NCI-H526 (cell line): ENCODE measurements at places on chromosomes 5 and 9.

- DNase-seq = no peak
Measured at GRCh38 chr5:14250748-14251701, 107.9 kb downstream of the TRIO start.

DNA sequence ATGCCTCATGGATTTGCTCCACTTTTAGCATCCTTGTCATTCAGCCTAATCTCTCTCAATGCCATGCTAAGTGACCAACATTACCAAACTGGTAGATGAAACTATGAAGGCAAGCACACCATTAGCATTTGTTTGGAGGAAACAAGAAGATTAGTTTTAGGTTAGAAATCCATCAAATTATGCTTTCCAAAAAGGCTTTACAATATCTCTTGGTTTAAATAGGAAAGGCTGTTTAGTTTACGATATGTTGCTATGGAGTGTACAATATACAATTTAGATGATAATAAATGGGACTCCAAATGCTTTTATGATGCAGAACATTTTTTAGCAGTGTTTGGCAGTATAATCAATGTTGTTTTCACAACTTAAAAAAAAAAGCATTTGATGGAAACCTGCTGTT is 47.8 kb upstream of the CTXN3 start:
- no peak for DNase-seq

- DNase-seq = no peak
Measured at GRCh38 chr5:130171699-130172098, 267.4 kb downstream of the CHSY3 start.

GRCh38 chr5:172545291-172545801 is 91.0 kb upstream of the SH3PXD2B start:
- no peak for DNase-seq

- no peak for DNase-seq
Measured at GRCh38 chr9:131334629-131335367, 45.3 kb downstream of the PLPP7 start.

- no peak for DNase-seq
Measured at GRCh38 chr5:26034813-26035212, 1003.6 kb downstream of the CDH9 start.

GRCh38 chr5:178624631-178625546 is 2.0 kb downstream of the CLK4 start:
- peak; percentile 1 for DNase-seq

- no peak for DNase-seq
Measured at GRCh38 chr5:14319102-14319501, 176.0 kb downstream of the TRIO start.

- DNase-seq = no peak
Measured at GRCh38 chr5:147998704-147999103, 65.1 kb upstream of the SPINK5 start.

DNA sequence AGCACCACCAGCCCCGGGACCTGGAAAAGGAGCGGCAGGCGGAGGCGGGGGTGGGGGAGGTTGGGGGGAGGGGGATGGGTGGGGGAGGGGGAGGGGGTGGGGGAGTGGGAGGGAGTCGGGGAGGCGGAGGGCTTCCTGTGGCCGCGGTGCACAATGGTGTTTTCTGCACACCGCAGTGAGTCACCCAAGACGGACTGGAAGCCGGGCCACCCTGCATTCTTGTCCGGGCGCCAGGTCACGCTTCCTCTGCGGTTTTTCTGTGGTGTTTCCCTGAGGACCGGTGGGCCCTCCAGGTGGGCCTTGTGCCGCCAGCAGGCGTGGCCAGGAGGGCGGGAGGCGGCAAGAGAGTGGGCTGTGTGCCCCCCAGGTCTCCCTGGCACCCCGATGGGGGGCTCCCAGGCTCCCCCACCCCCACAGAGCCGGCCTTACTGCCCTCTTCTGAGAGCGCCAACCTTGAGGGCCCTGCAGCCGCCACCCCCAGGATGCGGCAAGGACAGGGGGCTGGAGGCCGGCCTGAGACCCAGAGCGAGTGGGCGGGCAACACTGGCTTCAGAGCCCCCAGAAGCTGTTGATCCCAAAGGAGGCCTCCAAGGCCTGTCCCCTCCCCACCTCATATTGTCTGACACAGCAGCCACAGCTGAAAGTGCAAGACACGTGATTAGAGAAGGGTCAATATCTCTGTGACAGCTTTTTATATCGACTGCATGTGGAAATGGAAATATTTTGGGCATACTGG is 11.1 kb downstream of the EXD3 start:
- DNase-seq = no peak

DNA sequence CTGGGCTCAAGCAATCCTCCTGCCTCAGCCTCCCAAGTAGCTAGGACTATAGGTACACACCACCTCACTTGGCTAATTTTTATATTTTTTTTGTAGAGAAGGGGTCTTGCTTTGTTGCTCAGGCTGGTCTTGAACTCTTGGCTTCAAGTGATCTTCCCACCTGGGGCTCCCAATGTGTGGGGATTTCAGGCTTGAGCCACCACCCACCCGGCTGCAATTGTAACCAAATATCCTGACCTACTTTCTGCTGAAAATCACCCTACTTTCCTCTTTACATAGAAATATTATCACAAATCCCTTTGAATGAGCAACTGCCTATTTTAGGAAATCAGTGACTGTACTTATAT is 59.6 kb upstream of the ZNF608 start:
- no peak for DNase-seq

DNA sequence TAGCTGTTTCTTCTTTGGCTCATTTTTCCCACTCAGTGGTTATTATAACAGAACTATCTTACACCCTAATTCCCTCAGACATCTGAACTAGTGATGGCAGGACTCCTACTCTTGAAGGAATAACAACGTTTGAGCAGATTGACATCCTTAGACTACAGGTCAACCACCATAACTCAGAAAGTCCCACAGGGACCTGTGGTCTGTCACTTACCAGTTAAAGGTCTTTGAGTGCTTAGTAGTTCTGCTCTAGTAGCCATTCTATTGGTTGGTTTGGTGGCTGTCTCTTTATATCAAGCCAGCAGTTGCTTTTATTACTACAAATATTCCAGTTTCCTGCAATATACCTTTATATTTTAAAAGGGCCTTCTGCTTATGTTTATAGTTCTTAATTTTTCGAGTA is 67.2 kb upstream of the FCHO2 start:
- no peak for DNase-seq

DNA sequence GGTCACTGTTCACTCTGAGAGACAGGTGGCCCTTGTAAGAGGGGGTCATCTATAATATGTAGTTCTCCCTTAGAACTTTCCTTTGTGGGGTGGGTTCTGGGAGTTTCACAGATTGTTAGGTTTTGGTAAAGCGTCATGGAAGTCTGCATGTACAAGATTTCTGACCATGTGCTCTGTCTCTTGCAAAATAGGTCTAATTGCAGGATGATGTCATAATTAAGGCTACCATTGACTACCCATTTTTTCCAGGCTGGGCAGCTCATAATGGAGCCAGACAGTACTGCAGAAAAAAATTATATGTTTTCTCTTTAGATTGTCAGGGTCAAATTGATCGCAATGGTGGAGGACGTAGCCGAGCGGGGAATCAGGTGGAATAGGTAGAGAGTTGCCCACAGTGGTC is 3.7 kb upstream of the GM2A start:
- no peak for DNase-seq

DNA sequence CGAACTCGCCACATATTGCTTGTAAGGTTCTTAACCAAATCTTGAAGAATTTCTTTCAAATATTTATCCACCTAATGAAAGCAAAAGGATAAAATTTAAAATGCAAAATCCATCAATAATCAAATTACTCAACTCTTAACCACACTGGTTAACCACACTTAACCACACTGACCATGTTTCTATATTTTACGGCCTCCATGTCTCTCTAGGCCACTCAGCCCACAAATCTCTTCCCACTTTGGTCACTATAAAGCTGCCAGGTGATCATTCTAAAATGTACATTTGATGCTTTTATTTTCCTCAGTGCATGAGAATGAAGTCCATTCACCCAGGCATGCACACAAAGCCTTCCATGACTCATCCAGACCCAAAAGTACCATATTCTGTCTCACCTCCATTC is 56.4 kb upstream of the OR2K2 start:
- no peak for DNase-seq

- DNase-seq = no peak
Measured at GRCh38 chr9:80320480-80320879, 748.7 kb downstream of the TLE4 start.

GRCh38 chr5:71877511-71877910 is 158.4 kb downstream of the CARTPT start:
- no peak for DNase-seq

DNA sequence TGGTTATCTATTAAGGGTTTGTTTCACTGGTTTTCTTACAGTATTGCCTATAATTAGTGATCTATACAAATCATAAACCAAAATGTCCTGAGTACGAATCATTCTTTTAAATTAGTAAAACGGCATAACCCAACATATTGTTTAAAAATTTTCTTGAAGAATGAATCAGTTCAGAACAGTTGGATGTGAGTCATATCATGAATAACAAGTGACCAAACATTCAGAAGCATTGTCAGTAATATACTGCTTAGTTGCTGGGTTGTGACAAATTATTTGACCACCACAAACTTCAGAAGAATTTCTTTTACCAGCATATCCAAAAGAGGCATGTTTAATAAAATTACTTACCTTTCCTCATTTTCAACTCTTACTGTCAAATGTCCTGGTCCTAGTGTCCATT is 111.2 kb downstream of the UNC13B start:
- DNase-seq = no peak

DNA sequence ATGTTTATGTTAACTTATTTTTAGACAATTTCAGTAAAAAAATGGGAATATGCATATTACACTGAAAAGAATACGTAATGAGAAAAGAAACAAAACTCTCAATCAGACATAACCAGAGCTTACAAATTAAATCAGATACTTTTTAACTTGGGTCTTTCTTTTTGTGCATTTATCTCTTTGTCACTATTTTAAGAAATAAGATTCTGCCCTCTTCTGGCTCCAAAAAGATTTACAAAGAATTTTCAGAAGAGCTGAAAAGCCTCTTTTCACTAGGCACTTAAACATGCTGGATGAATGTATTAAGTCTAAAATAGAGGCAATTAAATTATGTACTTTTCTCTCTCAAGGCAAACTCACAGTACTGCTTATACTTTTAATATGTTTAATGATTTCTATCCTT is 55.5 kb downstream of the CEP120 start:
- DNase-seq = no peak

GRCh38 chr5:64767959-64768357 is 533 bp downstream of the SREK1IP1 start:
- DNase-seq = no peak

GRCh38 chr5:58191443-58191842 is 268.4 kb downstream of the PLK2 start:
- DNase-seq = no peak
